ENCODE measurements at places on chromosomes 16 and 17.
A peak's percentile ranks its signal among the peaks of the same experiment; 100 is the strongest.

- DNase-seq: no peak
Measured at GRCh38 chr17:13592427-13592826, 9.3 kb downstream of the HS3ST3A1 start.

DNA sequence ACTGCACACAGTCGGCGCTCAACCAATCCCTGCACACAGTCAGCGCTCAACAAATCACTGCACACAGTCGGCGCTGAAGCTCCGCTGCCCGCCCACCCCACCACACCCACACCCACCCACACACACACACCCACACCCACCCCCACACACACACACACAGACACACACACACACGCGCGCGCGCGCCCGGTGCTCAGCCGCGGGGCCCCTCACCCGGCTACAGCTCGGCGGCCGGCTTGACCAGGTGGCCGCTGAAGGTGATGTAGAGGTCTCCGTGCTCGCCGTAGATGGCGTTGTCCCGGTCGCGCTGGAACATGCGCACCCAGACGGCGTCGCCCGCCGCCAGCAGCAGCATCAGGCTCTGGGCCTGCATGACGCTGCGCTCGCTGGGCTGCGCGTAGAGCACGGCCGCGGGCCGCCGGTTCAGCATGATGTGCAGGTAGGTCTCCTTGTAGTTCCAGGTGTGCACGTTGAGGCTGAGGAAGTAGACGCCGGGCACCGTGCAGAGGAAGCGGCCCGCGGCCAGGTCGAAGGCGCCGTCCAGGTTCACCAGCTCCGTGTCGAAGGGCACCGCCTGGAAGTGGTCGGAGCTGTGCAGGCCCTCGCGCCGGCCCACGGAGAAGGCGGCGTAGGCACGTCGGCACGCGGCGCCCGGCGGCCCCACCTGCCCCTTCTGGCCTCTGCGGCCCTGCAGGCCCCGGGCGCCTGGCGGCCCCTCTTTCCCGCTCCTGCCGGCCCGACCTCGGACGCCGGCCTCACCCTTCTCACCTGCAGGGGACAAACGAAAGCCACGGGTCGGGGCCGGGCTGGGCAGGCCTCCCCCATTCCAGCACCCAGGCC is 2.5 kb downstream of the C1QTNF8 start:
- DNase-seq: no peak

DNA sequence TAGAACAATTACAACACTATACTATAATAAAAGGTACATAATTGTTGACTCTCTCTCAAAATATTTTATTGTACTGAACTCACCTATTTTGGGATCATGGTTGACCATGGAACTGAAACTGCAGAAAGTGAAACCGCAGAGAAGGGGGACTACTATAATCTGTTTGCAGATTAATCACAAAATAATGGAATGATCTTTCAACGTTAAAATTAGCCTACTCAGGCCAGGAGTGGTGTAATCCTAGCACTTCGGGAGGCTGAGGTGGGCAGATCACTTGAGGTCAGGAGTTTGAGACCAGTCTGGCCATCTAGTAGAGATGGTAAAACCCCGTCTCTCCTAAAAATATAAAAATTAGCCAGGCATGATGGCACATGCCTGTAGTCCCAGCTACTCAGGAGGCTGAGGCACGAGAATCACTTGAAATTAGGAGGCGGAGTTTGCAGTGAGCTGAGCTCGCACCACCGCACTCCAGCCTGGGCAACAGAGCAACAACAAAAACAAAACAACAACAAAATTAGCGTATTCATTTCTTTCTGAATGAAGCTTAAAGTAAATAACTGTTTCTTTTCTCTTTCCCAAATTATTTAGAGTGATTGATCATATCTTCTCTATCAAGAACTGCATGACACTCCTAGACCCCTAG is 45.6 kb downstream of the IKZF3 start:
- no peak for DNase-seq

- DNase-seq: peak; percentile 48
Measured at GRCh38 chr17:7988750-7989178, 13.7 kb upstream of the GUCY2D start.

DNA sequence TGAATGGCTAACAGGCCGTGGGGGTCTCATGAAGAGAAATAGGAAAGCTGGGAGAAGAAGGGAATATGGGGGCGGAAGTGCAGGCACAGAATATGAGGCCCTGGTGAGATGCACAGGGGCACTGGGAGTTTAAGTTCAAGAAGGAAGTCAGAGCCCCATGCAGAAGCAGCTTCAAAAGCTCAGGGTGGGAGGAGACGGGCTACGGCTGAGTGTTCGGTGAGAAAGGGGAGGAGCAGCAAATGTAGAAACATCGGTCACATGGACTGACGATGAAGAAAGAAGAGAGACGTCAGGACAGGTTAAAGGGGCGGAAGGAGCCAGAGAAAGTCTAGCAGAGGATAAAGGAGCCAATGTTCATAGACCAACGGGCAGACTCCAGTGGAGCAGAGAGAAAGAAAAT is 204.5 kb upstream of the ZFHX3 start:
- DNase-seq: no peak

DNA sequence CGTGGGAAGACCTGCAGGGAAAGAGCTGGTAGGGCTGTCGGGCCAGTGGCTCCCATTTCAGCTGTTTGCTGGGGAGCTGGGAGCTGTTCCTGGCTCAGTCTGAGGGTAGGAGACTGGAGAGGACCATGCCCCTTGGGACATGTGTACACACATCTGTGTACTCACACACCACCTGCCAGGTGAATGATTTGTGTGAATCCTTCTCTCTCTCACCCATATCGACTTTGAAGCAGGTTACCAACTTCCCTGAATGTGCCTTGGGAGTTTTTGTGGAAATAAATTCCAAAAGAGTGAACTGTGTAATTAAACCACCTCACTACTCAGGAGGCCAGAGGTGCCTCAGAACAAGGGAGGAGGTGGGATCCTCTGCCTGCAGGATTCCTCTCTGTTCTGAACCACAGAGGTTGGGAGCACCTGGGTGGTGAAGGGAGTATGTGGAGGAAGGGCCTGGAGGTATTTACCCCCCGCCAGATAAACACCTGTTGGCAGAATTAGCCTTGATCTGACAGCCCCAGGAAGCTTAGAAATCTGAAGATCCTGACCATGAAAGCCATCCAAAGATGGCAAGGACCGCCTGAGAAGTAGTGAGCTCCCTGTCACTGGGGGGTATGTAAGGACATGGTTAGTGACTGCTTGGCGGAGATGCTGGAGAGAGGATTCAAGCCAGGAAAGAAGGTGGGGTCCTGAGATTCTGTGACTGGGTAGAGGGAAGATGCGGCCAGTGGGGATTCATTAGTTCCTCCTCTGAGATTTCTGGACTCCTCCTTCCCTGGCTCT is 3.3 kb downstream of the ABCC3 start:
- no peak for DNase-seq

DNA sequence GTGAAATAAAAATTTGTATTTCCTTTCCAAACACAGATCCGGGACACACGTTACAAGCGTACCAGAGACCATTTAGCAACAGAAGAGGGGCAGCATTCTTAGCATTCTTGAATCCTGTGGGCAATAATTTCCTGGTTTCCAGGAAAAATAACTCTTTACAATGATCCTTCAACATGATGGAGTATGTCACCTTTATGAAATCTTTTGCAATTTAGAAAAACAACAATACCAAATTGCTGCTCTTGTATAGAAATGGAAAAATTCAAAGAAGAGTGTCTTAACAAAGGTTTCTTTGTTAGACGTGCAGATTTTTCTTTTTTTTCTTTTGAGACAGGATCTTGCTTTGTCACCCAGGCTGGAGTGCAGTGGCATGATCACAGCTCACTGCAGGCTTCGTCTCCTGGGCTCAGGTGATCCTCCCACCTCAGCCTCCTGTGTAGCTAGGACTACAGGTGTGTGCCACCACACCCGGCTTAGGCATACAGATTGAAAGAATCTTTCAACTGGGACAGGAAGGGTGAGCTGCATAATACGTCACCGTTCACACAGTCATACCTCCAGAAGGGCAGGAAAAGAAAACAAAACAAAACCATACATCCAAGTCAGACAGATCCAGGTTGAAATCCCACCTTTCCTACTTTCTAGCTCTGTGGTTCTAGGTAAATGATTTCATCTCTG is 10.8 kb upstream of the GCSH start:
- DNase-seq: no peak

- DNase-seq: no peak
Measured at GRCh38 chr16:77183137-77183536, 7.9 kb upstream of the MON1B start.

DNA sequence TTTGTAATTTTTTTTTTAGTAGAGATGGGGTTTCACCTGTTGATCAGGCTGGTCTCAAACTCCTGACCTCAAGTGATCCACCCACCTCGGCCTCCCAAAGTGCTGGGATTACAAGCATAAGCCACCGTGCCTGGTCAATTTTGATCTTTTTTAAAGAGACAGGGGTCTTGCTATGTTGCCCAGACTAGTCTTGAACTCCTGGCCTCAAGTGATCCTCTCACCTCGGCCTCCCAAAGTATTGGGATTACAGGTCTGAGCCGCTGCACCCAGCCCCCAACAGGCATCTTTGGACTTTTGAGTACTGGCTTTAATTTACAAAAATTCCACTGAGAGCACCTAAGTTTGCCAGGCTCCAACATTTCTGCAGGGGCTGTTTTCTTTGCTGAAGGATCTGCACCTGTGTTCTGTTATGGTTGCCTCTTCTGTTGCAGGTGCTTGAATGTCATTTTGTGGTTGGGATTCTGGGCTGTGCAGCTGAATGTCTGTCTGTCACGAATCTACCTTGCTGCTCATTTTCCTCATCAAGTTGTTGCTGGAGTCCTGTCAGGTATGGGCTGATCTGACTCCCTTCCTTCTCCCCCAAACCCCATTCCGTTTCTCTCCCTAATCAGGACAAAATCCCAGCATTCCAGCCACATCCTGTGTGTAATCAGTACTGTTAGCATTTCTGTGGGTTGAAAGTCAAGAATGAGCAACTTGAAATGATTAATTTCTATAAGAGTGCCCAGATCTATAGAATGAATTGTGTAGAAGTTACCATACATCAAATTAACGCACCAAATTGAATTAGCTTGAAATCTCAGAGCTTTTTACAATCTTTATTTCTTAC is 8.5 kb downstream of the G6PC1 start:
- no peak for DNase-seq

DNA sequence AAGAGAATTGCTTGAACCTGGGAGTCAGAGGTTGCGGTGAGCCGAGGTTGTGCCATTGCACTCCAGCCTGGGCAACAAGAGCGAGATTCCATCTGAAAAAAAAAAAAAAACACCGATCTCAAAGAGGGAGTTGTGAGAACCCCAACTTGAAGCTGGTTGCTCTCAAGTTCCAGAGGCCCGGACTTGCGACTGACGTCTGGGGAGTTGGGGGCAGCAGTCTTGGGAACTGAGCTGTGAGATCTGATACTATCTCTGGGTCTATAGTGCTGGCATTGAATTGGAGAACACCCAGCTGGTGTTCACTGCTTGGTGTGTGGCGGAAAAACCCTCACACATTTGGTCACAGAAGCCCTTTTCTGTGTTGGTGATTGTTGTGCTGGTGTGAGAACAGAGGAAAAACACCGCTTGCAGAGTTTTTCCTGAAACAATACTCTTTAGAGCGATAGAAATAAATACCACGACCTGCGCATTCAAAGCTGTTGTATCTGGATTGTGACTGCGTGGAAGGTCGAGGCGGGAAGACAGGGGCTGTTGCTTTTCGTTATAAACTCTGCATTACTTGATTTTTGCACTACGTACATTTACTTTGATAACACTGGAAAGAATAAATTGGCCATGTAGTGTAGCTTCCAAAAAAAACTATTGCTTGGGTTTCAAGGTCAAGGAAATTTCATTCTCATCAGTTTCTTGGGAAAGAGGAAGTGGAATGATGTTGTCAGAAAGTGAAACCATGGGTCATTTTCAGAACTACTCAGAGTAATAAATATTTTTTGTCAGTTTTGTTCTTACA is 8.8 kb downstream of the SCIMP start:
- DNase-seq: no peak

GRCh38 chr17:46192439-46193150 is 634 bp downstream of the KANSL1 start:
- peak; percentile 70 for DNase-seq

All from GM12891 (cell line).